ENCODE measurements at places on chromosomes 16 and 17.

GRCh38 chr16:71852561-71852960 lies 6.8 kb downstream of the ATXN1L start:
- DNase-seq = no peak

DNA sequence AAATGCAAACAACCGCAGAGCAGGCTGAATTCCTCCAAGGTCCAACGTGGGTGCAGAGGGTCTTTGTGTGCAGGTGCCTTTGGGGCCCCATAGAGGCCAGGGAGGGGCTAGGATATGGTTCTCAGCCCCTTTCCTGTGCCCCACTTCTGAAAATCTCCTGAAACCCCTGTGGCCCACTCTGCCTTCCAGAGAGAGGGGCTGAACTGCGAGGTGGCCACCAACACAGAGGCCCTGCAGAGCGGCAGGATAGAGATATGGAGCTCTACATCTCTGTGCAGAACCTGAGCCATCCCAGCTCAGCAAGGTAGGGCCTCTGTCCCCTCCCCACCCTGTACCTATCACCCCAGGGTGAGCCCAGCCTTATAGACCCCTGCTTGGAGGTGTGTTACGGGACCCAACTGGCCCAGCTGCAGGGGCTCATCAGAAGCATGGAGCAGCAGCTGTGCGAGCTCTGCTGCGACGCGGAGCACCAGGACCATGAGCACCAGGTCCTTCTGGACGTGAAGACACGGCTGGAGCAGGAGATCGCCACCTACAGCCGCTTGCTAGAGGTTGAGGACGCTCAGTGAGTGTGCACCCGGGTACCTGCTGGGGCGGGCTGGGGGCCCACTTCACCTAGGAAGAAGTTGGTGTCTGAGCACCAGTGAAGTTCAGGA lies 5.5 kb downstream of the USP6 start:
- DNase-seq = no peak

GRCh38 chr16:65665586-65665985 lies 543.7 kb upstream of the CDH11 start:
- DNase-seq = no peak

- DNase-seq = no peak
Observed at GRCh38 chr16:51591480-51591879, 440.4 kb upstream of the SALL1 start.

DNA sequence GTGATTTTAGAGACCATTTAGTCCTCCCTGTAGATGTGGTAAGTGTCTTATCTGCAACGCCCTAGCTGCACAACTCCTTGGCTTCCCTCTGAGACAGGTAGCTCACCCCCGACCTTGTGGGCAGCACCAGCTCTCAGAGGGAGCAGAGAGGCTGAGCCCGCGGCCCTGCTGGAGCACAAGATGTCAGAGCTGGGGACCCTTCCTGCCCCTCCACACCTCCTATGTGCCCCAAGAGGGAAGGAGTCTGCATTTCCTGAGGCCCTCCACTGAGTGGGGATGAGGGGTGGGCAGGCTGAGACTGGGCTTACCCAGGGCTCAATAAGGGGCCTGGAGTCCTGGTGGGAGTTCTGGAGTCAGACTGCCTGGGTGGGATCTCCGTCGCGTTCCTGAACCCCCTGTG lies 12.2 kb upstream of the ADGRG1 start:
- no peak for DNase-seq

DNA sequence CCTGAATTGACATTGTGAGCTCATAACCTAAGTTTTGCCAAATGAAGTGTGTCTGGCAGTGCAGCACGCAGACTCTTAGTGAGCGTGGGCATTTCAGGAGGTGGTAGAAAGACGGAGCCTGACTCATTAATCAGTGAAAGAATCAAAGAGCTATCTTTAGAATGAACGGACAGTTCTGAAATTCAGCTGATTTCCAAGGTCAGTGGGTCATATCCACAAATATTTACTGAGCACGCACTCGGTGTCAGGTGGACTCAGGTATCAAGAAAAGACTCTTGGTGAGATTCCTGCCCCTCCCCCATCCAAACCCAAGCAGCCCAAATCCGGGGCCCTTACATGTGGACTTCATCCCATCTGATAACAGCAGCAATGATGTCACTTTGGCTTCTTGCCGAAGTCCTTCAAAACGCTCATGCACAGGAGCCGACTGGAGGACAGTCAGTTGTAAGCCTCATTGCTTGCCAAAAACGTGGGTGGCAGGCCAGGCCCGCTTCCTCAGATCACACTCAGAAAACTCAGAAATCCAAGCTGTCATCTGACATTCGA lies 185.8 kb downstream of the HS3ST3A1 start:
- DNase-seq = no peak

GRCh38 chr17:80371196-80371595 lies 43.8 kb upstream of the ENDOV start:
- no peak for DNase-seq

- no peak for DNase-seq
Observed at GRCh38 chr17:42288803-42289610, 709 bp downstream of the STAT5A start.
